DND-41 (cell line): ENCODE measurements at places on chromosomes 2 and 18.

DNA sequence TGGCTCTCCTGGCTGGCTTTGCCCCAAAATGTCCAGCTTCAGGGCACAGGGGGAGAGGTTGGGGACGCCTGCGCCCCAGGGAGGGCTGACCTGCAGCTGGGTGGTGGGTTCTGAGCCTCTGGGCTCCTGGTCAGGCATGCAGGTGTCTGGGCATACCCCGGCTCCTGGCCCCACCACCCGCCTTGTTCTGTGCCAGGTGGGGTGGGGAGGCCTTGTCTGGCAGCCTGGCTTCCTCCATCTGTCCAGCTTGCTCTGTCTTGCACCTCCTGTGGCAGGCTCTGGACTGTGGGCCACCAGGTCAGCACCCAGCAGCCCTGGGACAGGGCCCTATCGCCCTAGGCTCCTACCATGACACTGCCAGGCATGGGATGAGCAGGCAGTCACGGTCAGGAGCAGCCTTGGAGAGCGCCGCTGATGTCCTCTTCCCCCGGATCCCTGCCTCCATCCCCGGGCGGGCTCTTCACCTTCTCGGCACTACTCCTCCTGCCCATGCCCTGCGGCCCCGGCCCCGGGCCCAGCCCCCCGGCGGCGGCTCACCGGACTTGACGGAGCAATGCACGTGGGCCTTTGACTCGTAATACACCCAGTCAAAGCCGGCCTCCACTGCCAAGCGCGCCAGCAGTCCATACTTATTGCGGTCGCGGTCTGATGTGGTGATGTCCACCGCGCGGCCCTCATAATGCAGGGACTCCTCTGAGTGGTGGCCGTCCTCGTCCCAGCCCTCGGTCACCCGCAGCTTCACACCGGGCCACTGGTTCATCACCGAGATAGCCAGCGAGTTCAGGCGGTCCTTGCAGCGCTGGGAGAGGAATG lies 3.6 kb downstream of the IHH start:
- no peaks in the 10 kb centered on the region for H3K27me3 ChIP-seq
- no peak overlapping the region for H3K4me3 ChIP-seq
- DNase-seq: no peak
- H3K4me1 ChIP-seq: no peaks in the 10 kb centered on the region
- no peak overlapping the region for H3K27ac ChIP-seq
- H3K36me3 ChIP-seq: no peaks in the 10 kb centered on the region

DNA sequence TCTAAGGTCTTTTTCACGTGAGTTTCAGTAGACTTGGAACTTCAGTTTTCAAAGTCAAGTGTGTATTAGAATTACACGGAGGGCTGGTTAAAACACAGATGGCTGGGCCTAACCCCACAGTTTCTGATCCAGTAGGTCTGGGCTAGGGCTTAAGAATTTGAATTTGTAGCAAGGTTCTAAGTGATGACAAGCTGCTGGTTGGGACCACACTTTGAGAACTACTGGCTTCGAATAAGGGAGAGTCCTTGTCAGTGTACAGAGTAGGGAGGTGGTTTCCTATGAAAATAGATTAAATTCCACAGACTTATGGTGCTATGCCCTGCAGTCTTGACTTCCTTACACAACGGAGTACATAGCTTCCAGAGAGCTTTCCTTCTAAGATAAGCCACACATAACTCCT lies 4.5 kb downstream of the RHOB start:
- H3K4me1 ChIP-seq: no peaks in the 10 kb centered on the region
- H3K27ac ChIP-seq: no peak overlapping the region
- H3K27me3 ChIP-seq: peaks cover 12% of the 10 kb centered on the region
- H3K36me3 ChIP-seq: no peaks in the 10 kb centered on the region

DNA sequence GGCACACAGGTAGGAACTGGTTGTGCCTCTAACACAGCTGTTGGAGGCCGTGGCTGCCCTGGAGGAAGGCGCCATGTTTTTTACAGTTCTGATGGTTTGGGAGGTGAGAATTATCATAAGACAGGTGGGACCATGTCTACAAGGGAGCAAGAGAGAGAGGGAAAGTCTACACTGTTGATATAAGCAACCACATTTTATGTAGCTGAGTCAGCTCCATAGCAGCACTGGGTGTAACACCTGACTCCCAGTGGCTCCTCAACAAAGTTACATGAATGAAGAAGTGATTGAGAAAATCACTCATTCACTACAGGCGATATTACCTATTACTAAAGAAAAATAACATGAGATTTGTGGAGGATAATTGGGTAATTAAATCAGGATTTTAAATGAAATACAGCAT lies 41.3 kb upstream of the ACAA2 start:
- H3K4me3 ChIP-seq: no peak overlapping the region
- H3K27me3 ChIP-seq: peaks cover 14% of the 10 kb centered on the region
- H3K4me1 ChIP-seq: no peaks in the 10 kb centered on the region
- H3K27ac ChIP-seq: no peak overlapping the region
- H3K36me3 ChIP-seq: no peaks in the 10 kb centered on the region

DNA sequence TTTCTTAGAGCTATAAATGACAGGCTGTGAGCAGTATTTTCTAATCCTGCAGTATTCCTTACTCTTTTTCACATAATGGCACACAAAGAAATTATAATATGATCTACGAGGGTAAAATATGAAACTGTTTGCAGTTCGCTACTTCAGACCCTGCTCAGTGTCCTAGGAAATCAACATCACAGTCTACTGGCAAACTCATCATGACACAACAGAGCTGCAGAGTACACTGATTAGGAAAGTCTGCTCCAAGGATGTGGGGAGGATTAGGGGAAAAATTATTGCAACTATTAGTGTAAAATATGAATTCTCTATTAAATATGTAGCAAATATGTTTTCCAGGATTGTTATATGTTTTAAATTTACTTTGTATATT lies 149.2 kb upstream of the REG3G start:
- H3K4me1 ChIP-seq: no peaks in the 10 kb centered on the region
- DNase-seq: no peak
- no peak overlapping the region for H3K27ac ChIP-seq
- H3K27me3 ChIP-seq: no peaks in the 10 kb centered on the region

GRCh38 chr2:15299904-15300520 lies 261.1 kb downstream of the NBAS start:
- no peak for DNase-seq
- peak overlapping the region; percentile 77 for H3K27ac ChIP-seq
- peaks cover 5% of the 10 kb centered on the region; the same call in 1 of the 2 replicates for H3K36me3 ChIP-seq
- no peaks in the 10 kb centered on the region for H3K27me3 ChIP-seq
- peaks cover 46% of the 10 kb centered on the region for H3K4me1 ChIP-seq

DNA sequence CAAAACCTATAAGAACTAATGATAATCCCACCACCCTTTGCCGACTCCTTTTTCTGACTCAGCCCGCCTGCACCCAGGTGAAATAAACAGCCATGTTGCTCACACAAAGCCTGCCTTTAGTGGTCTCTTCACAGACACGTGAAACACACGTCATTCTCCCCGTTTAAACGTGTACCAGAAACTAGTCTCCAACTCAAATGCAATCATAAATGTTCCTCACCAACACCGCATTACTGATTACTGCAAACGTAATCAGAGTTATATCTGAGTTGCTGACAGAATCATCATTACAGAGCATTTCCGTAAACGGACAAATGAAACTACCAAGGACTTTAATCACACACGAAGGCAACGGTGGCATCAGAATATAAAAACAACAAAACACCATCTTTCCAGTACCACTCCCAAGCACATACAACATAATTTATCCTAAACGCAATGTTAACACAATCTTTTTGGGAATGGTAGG lies 1.9 kb downstream of the CLK1 start:
- peaks cover 45% of the 10 kb centered on the region for H3K4me1 ChIP-seq
- H3K27me3 ChIP-seq: no peaks in the 10 kb centered on the region
- H3K36me3 ChIP-seq: peaks cover 68% of the 10 kb centered on the region
- H3K27ac ChIP-seq: peak overlapping the region; percentile 99
- H3K4me3 ChIP-seq: peak overlapping the region; percentile 97
- peak; percentile 42 for DNase-seq

DNA sequence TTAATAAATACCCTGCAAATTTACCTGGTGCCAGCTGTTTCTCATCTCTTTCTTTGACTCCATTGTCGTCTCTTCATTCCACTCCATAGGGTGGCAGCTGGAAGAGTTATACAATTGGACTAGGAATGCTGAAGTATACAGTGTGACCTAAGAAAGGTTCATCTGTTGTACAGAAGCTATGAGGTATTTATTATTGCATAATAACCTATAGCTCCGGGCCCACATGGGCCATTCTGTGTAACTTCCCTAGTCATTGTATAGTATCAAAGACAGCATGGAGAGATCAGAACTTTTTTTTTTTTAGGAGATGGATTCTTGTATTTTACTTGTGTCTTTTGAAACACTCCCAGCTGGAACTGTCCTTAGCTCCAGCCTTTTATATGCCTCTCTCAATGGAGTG lies 26.2 kb downstream of the BMP10 start:
- H3K27ac ChIP-seq: no peak overlapping the region
- H3K4me3 ChIP-seq: no peak overlapping the region
- H3K4me1 ChIP-seq: no peaks in the 10 kb centered on the region
- no peaks in the 10 kb centered on the region for H3K27me3 ChIP-seq
- H3K36me3 ChIP-seq: no peaks in the 10 kb centered on the region

DNA sequence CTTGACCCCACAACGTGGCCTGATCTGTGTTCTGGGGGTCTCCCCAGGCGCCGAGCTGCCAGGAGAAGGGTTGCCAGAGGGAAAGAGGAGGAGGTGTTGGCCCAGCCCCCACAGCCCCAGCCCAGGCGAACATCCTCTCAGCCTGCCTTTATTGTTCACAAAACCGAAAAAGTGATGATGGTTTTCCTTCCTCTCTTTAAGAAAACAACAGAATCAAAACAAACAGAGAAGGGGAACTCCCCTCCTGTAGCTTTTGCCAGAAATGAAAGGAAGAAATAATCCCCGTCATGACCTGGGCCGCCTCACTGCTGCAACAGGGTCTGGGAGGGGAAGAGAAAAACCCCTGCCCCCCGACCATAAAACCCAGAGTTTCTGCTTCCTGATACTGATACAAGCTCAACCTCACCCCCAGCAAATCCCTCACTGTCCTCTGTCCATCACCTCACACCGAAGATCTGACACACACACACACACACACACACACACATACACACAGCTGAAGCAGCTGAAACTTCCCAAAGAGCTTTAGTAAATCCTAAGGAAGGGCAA lies 52.0 kb downstream of the ZFP36L2 start:
- H3K27ac ChIP-seq: peak overlapping the region; percentile 70
- H3K27me3 ChIP-seq: no peaks in the 10 kb centered on the region
- H3K36me3 ChIP-seq: no peaks in the 10 kb centered on the region

- no peak for DNase-seq
- H3K4me1 ChIP-seq: no peaks in the 10 kb centered on the region
- H3K36me3 ChIP-seq: no peaks in the 10 kb centered on the region
These were observed 1.5 kb upstream of the CERKL start for GRCh38 chr2:181658444-181658843.

DNA sequence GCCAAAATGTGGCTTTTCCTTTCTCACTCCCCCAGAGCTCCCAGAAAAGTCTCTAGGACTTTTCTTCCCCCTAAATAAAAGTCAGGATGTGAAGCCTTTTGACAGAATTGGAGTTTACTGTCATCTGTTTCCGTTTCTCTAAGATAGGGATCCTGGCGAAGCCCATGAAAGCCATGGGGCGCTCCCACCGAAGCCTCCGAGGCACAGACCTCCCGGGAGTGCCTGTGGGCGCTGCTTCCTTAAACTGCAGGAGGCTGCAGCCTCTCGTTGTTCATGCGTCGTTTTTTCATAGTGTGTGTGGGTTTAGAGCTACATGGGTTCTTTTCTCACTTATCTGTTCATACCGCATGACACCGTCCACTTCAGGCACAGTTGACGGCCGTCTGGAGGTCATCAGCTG lies 56.8 kb downstream of the ASAP2 start:
- no peak overlapping the region for H3K27ac ChIP-seq
- H3K36me3 ChIP-seq: no peaks in the 10 kb centered on the region
- no peak for DNase-seq
- peaks cover 13% of the 10 kb centered on the region for H3K4me1 ChIP-seq
- no peaks in the 10 kb centered on the region for H3K27me3 ChIP-seq

DNA sequence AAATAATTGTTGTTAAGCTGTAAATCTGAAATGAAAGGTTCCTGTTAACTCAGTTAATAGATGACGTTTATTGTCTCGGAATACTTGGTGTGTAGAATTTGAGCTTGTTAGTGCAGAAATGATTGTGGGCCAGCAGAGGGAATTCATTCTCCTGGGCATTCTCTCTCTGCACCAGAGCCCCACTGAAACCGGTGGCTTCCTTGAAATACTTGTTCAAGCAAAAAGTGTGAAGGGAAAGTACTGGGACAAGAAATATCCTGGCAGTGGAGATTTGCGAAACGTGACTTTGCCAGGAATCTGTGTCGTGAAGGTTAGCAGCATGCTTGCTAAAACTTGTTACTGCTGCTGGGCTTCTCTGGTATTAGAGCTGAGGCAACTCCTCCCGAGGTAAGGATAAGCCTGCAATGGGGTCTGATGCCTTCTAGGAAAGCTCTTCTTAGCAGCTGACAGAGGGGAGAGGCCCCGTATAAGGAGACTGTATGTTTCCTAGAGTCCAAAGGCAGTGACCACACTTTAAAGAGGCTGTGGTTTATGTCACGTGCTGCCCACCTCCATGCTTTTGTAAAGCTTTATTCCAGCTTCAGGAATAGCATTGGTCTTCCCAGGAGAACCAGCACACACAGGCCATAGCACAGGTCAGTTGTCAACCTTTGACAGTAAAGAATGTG lies 2.0 kb downstream of the ITGA6 start:
- H3K4me1 ChIP-seq: peaks cover 28% of the 10 kb centered on the region
- no peak overlapping the region for H3K27ac ChIP-seq
- no peak overlapping the region for H3K4me3 ChIP-seq

DNA sequence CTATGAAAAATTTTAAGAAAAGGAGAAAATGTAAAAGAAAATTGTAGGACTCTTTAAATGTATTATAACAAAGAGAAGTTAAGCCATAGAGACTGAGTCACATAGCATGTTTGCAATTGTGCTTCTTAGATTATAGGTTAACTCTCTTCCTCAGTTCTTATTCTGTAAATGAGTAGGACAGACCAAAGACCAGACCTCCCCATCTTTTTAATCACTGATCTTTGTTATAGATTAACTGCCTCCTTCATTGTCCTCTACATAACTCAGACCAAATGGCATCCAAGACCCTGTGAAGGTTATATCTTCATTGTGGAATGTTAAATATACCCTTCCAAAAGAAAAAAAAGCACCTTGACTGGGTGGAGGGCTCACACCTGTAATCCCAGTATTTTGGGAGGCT lies 316.9 kb upstream of the LRRTM4 start:
- H3K27me3 ChIP-seq: no peaks in the 10 kb centered on the region
- H3K27ac ChIP-seq: no peak overlapping the region
- no peak overlapping the region for H3K4me3 ChIP-seq
- H3K36me3 ChIP-seq: no peaks in the 10 kb centered on the region
- no peak for DNase-seq
